IPS DF 19.7 (cell line): ENCODE measurements at places on chromosomes 6 and 20.

DNA sequence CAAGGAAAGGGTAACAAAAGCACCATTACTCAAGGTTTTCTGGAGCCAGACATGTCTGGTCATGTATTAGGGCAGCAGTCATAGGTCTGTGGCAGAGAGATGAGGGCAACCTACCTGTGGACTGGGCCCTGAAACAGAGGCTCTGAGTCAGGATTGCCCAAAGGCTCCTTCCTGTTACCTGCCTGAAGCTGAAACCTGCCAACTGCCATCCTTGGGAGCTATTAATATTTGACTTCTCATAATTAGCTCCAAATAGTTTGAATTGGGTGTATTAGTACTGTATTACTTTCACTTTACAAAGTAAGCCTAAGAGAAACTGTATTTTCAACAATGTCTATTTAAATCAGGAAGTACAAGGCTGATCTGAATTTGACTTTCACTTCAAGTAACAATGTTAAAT lies 72.0 kb upstream of the TBX18 start:
- no peak for DNase-seq

DNA sequence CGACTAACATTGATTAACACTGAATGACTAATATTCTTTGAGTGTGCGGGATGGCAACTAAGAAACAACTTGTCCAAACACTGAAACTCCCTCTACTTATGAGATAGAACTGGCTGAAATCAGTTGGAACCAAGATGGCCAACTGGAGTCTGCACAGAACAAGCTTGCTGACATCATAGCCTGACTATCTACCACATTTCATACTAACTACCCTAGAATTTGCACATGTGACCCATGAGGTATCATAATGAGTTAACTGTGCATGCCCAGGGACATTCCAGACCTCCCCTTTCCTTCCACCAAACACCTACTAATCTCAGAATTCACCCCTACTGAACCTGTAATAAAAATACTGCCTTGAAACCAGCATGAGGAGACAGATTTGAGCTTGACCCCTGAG lies 43.2 kb downstream of the PHIP start:
- no peak for DNase-seq

DNA sequence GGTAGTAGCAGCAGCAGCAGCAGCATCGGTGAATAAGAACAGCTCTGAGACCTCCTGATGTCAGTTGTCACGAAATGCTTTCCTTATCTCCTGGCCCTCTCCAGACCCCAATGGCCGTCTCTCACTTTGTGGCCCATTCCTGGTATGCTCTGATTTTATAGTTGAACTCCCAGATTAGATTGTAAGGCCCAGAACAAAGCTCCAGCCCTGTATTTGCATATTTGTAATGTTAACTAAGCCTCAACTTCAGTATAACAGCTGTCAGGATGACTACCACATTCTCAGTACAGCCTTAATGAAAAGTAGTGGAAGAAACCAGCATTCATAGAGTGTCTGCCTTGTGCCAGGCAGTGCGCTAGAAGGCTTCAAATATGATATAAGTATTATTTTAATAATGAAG lies 180.9 kb downstream of the SASH1 start:
- DNase-seq: no peak

- no peak for DNase-seq
Observed at GRCh38 chr6:111242452-111242851, 155.1 kb downstream of the SLC16A10 start.

DNA sequence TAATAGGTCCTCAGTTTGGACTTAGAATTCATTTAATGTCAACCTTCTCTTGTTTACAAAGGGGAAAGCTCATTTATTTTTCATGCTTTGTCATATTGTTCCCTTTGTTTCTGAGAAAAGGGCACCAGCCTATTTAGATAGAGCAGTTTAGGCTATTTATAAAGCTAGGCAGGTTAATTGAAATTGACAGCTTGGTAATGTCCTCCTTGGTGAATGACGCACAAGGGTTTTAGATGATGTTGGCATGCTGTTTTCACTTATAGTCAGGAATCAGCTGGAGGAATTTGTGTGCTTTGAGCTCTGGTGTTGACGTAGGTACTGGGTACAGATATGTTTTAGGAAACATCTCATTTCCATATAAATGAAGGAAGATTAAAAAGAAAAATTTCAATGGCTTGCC lies 45.2 kb downstream of the BCKDHB start:
- DNase-seq: no peak

DNA sequence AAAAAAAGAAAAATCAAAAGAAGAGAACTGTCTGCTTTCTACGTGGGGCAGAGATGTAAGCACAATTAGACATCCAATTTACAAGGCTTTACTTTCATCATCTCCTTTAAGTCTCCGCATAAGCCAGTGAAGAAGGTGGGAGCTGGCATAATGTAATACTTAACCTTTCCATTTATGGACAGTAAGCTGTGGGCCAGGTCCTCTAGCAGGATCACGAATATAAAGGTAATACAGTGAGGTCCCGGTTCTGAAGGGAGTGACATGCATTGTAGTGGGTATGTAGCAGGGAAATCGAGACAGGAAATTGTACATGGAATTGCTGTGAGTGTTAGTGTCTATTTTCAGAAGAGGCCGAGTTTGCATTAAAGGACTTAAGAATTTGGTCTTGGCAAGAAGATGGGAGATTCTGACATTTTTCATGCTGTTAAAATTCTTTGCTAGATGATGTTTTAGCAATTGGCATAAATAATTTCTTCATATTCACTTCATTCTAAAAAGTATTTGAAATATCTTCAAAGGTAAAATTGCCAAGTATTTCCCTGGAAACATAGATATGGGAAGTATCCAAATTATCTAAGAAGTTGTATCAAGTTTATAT lies 20.4 kb upstream of the POPDC3 start:
- no peak for DNase-seq

GRCh38 chr6:134394208-134394607 lies 76.3 kb upstream of the SGK1 start:
- no peak for DNase-seq

- DNase-seq: no peak
Observed at GRCh38 chr20:60669211-60669610, 582.9 kb upstream of the CDH4 start.

- no peak for DNase-seq
Observed at GRCh38 chr20:18513208-18513607, 5.5 kb downstream of the SEC23B start.

DNA sequence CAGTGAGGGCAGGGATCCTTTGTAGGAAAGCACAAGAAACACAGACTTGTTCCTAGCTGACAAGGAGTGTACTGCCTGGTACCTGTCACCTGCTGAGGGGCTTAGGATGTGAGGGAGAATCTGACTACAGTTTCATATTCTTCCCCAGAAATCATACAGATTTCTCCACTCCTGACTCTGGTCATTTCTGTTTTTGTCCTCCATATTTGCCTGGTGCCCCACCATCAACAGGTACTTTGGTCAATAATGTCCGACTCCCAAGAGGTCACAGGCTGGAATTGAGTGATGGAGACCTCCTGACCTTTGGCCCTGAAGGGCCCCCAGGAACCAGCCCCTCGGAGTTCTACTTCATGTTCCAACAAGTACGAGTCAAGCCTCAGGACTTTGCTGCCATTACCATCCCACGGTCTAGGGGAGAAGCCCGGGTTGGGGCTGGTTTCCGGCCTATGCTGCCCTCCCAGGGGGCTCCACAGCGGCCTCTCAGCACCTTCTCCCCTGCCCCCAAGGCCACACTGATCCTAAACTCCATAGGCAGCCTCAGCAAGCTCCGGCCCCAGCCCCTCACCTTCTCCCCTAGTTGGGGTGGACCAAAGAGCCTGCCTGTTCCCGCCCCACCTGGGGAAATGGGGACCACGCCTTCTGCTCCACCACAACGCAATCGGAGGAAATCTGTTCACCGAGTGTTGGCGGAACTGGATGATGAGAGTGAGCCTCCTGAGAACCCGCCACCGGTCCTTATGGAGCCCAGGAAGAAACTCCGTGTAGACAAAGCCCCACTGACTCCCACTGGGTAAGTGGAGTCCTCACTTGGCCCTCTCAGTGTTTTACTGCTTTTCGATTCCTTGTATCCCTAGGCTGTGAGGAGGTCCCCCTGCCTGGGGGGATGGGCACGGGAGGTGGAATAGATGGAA lies 3.1 kb downstream of the TCF19 start:
- DNase-seq: no peak

GRCh38 chr20:50346374-50347283 lies 156.0 kb downstream of the CEBPB start:
- DNase-seq: no peak

DNA sequence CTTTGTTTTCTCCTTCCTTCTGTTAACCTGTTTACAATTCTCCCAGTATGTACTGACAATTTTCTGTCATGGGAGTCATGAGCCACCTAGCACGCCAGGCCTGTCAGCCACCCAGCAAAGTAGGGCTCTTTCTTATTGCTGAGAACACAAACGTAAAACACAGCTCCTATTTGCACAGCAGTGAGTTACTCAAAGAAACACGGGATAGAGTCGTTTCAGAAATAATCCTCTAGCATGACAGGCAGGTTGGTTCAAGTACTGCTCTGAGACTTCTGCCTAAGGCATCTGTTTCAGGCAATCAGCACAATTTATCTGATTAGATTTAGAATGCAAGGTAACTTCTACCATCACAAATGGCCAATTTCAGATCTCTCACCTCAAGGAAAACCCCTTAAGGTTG lies 88.8 kb downstream of the CD24 start:
- DNase-seq: no peak

- DNase-seq: no peak
Observed at GRCh38 chr20:11018668-11019170, 344.9 kb upstream of the JAG1 start.

DNA sequence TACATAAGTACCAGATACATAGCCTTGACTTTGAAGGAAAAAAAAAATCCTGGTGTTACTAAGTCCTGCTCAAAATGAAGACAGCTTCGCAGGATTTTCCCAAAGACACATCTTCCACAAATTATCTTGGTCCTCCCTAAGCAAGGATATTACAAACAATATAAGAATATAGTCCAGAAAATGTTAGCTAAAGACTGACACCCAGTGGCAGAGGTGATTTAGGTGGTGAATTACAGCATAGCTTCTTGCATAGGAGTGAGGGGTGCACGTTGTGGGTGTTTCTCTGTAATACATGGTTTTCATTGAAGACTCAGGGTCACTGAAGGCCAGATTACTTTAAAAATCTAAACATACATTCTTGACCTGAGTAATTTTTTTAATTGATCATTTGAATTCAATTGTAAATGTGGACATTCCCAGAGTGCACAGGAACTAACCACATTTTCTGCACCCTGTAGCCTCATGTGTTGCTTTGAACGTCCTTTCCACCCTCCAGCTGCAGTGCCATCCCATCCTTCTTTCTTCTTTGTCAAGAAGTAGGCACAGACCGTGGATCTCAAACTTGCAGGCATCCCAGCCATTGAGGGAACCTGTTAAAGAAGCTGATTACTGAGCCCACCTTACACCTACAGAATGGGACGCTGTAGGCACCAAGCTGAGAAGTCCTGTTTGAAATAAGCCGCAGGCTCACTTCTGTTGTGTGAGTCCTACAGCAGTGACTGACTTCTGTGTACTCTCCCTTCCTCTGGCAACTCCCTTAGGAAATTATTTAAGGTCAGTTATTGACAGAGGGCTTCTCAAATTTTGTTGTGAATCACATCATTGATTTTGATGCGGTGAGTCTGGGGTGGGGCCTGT lies 102.6 kb downstream of the PERP start:
- no peak for DNase-seq

DNA sequence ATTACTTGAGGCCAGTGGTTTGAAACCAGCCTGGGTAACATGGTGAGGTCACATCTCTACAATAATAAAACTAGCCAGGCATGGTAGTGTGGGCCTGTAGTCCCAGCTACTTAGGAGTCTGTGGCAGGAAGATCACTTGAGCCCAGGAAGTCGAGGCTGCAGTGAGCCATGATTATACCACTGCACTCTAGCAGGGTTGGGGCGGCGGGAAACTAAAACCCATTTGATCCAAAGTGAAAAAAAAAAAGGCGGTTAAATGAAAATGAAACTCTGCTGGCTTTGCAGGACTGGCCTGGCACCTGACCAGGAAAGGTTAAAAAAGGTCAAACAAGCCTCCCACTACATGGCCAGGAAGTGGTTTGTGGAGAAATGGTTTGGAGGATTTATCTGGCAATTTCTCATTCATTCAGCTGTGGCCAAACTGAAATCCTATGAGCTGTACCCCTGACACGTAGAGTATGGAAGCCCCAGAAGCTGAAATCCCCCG lies 36.6 kb downstream of the MTRES1 start:
- no peak for DNase-seq

- DNase-seq: no peak
Observed at GRCh38 chr20:49811825-49812506, 662 bp upstream of the SLC9A8 start.

DNA sequence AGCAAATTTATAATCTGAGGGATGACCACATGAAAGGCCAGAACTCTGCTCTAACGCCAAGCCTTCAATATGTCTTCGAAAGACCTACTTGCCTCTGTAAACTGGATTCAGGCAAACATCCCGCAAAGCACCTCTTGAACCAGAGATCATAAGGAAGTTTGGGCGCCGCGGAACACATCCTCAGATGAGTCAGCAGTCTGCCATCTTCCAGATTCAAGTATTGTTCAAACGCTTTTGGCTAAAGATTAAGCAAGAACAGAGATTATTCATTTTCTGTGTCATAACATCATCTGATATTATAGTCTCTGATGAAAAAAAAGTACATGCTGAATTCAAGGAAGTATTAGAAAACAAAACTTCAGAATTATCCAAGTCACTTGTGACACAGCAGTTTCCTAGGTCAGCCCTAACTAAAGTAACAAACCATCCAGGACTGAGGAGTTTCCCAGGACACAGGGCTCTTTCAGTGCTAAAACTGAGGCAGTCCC lies 20.8 kb downstream of the TBC1D7 start:
- DNase-seq: no peak

DNA sequence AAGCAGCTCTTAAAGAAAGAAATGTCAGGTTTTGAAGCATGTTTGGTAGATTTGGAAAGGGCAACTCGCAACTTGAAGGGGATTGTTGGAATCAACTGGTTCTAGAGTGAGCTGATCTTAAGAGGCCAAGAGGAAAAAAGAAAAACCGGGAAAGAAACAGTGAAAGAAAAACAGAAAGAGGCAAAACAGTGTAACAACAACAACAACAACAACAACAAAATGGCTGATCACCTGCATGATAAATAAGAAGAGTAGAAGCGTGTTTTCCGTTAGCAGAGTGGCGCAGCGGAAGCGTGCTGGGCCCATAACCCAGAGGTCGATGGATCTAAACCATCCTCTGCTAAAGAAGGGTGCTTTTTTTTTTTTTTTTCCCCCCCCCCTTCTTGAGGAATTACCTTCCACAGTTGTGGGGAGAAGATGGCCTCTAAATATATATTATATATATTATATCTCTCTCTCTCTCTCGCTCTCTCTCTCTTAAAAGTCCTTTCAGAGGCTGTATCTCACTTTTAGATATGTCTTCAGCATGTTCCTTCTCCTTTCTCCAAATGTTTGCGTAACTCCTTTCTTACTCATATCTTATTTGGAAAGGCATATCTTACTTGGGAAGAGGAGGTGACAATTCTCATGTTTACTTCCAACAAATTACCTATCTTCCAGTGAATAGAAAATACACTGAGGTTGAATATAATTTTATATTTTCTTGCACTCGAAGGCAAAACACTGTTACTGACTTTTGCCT lies 134.4 kb downstream of the OR2B2 start:
- DNase-seq: no peak

- DNase-seq: no peak
Observed at GRCh38 chr6:32472781-32473375, 33.2 kb downstream of the HLA-DRA start.

- no peak for DNase-seq
Observed at GRCh38 chr6:144053601-144054000, 41.8 kb downstream of the SF3B5 start.

- DNase-seq: no peak
Observed at GRCh38 chr6:13661647-13662046, 46.5 kb downstream of the NOL7 start.

- no peak for DNase-seq
Observed at GRCh38 chr6:115610696-115611095, 450.0 kb downstream of the FRK start.
